ENCODE measurements at places on chromosomes 1 and 21.
A peak's percentile ranks its signal among the peaks of the same experiment; 100 is the strongest.

GRCh38 chr1:72285074-72285425 lies 2.7 kb upstream of the NEGR1 start:
- DNase-seq = no peak

DNA sequence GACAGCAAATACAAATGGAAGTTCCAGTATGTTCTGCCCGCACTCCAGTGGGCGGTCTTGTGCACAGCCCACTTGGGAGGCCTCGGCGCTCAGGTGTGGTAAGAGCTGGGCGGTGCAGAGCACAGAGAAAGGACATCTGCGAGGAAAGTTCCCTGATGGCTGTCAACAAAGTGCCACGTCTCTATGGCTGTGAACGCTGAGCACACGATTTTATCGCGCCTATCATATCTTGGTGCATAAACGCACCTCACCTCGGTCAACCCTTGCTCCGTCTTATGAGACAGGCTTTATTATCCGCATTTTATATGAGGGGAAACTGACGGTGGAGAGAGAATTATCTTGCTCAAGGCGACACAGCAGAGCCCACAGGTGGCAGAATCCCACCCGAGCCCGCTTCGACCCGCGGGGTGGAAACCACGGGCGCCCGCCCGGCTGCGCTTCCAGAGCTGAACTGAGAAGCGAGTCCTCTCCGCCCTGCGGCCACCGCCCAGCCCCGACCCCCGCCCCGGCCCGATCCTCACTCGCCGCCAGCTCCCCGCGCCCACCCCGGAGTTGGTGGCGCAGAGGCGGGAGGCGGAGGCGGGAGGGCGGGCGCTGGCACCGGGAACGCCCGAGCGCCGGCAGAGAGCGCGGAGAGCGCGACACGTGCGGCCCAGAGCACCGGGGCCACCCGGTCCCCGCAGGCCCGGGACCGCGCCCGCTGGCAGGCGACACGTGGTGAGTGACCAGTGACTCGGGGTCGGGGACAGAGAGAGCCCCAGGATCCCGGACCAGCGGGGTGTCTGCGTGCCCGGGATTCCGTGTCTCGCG lies at the start of gene IL12RB2:
TSS of gene IL12RB2 (plus strand) at position 623 of the 810 bp plus-strand sequence. CDS start 12,496 bp downstream, outside the sequence.
- DNase-seq = peak; percentile 77

GRCh38 chr1:33576821-33577599 lies 104.6 kb downstream of the ZSCAN20 start:
- no peak for DNase-seq

GRCh38 chr1:203308328-203308922 lies 3.1 kb downstream of the BTG2 start:
- no peak for DNase-seq

DNA sequence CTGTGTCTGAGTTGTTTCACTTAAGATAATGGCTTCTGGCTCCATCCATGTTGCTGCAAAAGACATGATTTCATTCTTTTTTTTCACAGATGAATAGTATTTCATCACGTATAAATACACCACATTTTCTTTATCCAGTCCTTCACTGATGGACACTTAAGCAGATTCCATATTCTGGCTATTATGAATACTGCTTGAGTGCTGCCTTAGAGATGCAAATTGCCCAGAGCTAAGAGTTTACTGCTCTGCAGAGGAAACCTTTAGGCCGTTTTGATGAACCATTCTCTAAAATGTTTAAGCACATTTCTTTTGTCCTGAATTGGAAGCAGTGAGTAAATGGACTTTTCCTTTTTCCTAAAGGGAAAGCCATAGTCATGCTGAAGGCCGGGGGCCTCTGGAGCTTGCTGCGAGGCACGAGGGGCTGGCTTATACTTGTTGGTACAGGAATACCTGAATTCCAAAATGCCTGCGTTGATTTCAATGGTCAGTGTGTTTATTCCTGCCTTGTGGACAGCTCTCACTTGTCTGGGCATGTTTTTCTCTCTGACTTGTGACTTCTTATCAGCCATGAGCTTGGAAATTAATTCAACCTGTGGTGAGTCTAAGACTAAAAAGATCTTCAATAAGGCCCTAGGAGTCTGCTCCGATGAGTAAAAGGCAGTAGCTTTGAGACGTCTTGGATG lies 201.0 kb upstream of the MAP1LC3C start:
- no peak for DNase-seq

DNA sequence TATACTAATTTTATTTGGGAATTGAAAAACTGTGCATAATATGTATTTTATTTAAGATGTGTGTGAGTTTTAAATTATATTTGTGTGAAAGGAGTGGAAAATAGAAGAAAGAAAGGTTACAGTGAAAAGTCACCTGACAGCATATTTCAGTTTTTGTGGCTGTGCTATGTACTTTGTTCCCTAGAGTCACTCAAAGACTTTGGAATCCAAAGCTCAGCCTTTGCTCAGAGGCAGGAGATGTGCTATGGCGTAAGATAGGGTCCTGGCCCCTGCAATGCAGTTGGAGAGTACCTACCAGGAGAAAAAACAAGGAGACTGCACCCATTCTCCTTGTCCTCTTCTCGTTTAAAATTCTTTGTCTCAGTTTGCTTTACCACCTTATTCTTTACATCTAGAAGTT lies 2.9 kb downstream of the CCDC30 start:
- no peak for DNase-seq

DNA sequence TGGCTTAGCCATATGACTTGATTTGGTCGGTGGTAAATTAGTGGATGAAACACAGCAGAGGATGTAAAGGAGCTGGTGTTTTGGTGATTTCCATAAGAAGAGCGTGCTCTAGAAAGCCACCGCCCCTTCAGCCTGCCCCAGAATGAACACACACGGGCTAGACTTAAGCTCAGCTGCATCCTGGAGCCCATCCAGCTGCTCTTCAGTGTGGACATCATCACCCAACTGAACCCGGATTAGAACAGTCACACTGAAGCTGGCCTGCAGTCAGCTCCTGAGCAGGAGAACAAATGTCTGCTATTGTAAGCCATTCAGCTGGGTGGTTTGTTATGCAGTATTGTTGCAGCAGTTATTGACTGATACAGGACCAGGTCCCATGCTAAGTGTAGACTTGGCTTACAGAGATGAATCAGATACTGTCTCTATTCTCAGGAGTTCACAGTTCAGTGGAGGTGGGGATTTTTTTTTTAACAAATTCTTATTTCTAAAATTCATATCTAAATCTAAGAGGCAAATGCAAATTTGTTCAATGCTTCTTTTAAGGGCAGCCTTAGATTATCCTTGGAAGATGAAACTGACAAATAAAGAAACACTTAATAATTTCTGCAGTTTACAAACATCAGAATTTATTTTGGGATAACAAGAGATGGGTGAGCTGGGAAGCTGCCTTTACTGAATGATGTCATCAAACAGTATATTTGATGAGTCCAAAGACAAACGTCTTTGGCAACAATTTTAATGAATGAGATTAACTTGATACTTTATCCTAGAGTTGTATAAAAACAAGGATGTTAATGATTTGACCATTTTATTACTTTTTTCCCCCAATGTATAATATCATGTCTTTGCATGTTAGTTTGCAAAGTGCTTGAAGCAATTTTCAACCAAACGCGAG lies 251.2 kb downstream of the TRABD2B start:
- DNase-seq = no peak

DNA sequence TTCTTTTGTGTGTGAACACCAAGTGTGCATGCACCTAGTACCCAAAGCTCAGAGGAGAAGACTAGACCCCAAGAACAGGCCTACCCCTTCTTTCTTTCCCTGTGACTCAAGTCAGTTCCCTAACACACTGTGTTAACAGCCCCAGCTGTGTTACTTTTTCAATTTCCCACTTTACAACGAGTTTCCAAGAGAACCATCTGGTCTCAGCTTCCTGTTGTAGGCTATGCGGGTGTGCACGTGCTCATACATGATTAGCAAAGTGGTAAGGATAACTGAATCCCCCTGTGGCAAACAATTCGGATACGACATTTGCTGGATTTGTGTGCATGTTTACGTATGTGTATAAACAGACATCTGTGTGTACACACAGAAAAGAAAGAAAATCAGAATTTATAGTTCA lies 17.9 kb downstream of the IFNAR2 start:
- DNase-seq = no peak

GRCh38 chr1:224696891-224697765 lies 81.0 kb downstream of the CNIH3 start:
- no peak for DNase-seq

- no peak for DNase-seq
Measured at GRCh38 chr1:44822981-44823451, 14.7 kb downstream of the BTBD19 start.

DNA sequence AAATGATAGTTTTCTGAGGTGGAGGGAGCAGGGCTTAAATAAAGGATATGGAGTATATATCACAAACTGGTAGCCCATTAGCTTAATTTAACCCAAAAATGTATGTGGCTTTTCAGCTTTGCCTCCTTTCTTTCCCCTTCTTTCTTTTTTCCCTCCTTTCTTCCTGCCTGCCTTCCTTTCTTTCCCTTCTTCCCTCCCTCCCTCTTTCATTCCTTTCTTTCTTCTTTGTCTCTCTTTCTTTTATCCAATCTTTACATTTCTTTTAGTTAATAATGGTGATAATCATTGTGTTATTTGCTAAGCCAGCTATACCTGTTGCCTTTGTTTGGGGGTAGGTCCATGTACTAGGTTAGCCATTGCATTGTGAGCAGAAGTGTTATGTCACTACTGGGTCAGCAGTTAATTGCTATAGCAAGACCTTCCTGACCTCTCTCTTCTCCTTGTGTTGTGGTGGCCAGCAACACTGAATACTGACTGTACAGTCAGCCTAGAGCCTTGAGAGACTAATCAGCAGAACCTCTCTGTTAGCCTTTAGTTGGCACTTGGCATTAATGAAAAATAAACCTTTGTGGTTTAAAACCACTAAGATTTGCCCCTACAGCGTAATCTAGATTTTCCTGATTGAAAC lies 5.1 kb downstream of the GORAB start:
- no peak for DNase-seq

DNA sequence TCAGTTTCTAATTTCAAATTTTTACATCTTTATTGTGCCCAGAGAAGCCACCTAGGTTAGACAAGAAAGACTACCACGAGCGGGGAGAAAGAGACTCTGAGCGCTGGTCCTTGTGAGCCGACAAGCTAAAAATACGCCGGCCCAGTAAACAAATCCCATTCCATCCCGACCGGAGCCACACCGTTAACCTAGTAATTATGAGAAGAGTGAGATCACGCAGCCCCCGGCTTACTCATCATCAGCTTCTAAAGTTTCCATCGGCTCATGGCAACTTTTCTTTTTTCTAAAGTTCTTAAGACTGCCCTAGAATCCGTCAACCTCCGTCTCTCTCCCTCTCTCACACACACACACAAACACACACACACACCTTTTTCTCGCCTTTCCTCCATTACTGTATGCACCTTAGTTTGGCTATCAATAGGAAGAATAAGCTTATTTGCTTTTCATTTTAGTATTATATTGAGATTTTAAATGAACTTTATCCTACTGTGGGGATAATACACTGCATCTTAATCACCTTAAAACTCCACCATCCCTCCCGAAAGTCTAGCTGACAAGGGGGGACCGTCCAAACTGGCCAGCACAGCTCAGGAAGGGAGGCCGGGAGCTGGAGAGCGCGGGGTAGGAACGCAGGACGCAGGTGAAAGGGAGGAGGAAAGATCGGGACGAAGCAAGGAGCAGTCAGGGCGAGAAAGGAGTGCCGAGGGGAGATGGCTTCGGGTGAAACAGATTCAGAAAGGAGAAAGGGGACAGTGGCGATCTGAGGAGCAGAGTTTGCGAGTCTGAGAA lies 728 bp downstream of the OTUD7B start:
- peak; percentile 78 for DNase-seq

DNA sequence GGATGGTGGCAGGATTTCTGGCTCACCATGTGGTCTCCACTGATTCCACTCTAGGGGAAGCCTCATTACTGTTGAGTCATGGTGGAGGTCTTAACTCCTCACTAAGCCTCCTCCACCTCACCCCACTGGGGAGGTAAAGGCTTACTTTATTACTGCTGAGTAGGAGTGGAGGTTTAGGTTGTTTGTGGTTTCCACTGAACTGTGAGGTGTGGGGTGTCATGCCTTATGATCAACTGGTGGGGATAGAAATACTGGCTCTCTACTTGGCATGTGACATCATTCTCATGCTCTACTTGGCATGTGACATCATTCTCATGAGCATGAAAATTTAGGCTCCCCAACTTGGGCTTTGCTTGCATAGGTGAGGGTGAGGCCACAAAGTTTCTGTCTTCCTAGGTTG lies 35.6 kb downstream of the COL6A1 start:
- no peak for DNase-seq

DNA sequence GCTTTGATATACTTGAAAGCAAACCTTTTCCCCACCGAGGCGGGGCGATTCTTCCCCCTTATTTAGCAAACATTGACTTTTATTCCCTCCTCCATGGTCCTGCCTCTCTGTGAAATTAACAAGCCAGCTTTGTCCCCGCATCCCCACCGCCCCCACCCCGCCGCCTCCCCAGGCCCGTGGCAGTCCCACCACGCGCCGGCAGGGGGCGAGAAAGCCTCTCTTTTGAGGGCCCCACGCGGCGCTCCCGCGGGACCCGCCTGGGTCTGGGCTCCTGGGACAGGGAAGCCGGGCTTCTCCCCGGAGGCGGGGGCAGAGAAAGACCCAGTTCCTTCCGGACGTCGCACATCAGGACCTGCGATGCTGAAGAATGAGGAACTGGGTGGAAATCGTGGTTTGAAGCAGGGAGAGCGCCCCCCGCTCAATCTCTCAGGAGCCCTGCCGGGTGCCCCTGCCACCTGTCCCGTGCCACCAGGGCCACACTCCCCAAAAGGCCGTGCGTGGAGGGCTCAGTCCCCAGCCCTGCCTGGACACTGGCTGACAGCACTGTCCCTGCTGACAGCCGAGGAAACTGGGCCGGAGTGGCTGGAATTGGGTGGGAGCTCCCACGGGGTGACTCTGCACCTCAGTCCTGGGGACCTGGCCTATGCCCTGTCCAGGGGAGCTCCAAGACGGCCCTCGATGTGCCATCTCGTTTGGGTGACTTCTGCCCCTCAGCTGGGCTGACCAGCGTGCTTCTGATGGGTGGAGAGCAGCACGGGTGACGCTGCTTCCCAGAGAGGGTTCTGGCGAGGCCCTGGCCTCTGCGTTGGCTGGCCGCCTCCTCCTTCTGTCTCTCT lies 8.6 kb upstream of the ACTRT2 start:
- peak; percentile 70 for DNase-seq

DNA sequence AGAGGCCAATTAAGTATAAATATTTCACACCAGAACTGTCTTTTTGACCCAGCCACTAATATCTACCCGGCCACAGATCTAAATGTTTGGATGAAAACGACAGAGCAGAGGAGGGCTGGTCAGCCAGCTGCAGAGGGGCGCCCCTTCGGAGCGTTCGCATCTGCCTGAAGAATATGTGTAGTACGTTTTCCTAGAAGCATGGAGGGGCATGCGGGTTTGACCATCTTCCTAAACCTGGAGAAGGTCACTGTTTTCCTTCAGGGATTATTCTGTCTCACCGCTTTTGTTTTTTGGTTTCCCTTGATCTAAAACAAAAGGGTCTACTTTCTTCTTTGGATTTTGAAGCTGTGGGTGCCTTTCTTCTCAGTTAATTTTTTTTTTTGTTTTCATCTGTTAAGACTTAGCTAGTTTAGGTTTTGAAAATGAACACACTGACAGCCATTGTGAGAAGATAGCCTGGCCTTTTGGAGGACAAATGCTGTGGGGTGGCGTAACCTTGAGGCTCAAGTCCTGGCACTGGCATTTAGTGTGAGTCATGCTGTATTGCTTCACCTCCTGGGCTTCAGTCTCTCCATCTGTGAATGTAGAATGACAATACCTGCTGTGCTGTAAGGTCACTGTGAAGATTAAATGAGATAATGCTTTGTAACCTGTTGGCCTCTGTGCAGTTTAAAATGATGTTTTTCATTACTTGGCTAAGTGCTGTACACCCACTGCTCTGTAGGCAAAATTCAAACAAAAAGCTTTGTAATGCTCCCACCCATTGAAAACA lies 74.1 kb upstream of the IRF2BP2 start:
- no peak for DNase-seq
